ENCODE measurements at places on chromosomes 16 and 17.
A peak's percentile ranks its signal among the peaks of the same experiment; 100 is the strongest.

GRCh38 chr17:74858672-74859458 is 820 bp downstream of the GRIN2C start:
- no peak for DNase-seq

DNA sequence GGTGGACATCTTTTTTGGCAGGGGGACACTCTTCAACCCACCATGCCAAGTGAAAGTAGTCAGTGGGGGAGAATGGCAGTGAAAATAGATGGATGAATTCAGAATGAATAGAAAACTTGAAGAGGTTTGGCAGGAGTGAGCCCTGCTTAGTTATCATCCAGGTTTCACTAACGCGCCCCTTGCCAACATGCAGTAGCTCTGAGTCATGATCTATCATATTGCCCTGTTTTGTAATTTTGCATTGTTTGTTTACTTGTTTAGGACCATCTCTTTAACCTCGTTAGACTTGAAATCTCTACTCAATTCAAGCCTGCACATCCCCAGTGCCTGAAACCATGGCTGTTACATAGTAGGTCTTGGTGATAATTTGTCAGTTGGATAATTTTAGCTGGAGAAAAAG is 116.7 kb downstream of the RBFOX1 start:
- no peak for DNase-seq

GRCh38 chr17:32276171-32276601 is 10.6 kb downstream of the RHBDL3 start:
- peak; percentile 75 for DNase-seq

- no peak for DNase-seq
Observed at GRCh38 chr17:27547301-27547683, 83.7 kb upstream of the LGALS9 start.

GRCh38 chr17:44543213-44543904 is 13.9 kb upstream of the FZD2 start:
- no peak for DNase-seq

All from brain (organoid and tissue), 16 donors.